ENCODE measurements at places on chromosomes 13 and 19. TPM values are rescaled to one million over a fixed set of nuclear protein-coding genes. Genes with fewer than 3 reads are reported as not detected.

LGALS14 gene
- not detected for polyA plus RNA-seq

ZNF470 gene
- 2.1 TPM for polyA plus RNA-seq

GRCh38 chr13:23504180-23504579, 66.0 kb upstream of the TNFRSF19 start:
- no peaks in the 10 kb centered on the region for H3K4me1 ChIP-seq
- DNase-seq = no peak
- H3K27ac ChIP-seq = no peak overlapping the region

F7 gene
- 0.14 TPM for polyA plus RNA-seq

APOE gene
- polyA plus RNA-seq = not detected

- DNase-seq = no peak
- no peaks in the 10 kb centered on the region for H3K27me3 ChIP-seq
- no peaks in the 10 kb centered on the region for H3K4me1 ChIP-seq
- no peak overlapping the region for H3K27ac ChIP-seq
- H3K4me3 ChIP-seq = no peak overlapping the region
Observed at GRCh38 chr19:49799798-49800376, 13.2 kb downstream of the FUZ start.

All from CD8-positive, alpha-beta memory T cell (primary cell).